ENCODE measurements at places on chromosomes 5 and 9. TPM values are rescaled to one million over a fixed set of nuclear protein-coding genes. Genes with fewer than 3 reads are reported as not detected.

GRCh38 chr9:131259916-131260597 is 16.3 kb downstream of the FAM78A start:
- DNase-seq: no peak

GRCh38 chr5:10556893-10557746 is 6.8 kb upstream of the ANKRD33B start:
- no peak for DNase-seq

PDE6A gene
- not detected for total RNA-seq

GRCh38 chr5:73066466-73066865 is 53.9 kb upstream of the TMEM171 start:
- DNase-seq: no peak

DNA sequence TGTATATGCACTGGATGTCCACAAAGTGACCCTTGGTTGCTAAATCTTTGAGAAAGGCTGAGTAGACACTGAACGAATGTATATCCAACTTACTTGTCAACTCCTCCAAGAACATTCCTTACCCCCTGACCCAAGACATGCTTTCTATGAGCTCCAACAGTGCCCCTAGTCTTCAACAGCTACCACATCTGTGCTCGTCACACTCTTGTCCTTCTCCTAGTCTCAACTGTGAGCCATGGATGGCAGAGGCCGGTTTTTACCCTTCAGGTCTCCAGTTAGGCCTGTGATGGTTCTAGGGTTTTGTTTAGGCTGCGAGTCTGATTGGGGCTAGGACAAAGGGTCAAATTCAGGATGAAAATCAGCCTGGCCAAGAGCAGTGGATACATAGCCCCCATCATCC is 19.0 kb upstream of the GPX3 start:
- no peak for DNase-seq

GRCh38 chr5:42423285-42424165 is at the start of gene GHR:
GHR (plus strand) TSS chr5:42423439; CDS start chr5:42565875, 142,436 bp downstream.
- DNase-seq: peak; percentile 85

DNA sequence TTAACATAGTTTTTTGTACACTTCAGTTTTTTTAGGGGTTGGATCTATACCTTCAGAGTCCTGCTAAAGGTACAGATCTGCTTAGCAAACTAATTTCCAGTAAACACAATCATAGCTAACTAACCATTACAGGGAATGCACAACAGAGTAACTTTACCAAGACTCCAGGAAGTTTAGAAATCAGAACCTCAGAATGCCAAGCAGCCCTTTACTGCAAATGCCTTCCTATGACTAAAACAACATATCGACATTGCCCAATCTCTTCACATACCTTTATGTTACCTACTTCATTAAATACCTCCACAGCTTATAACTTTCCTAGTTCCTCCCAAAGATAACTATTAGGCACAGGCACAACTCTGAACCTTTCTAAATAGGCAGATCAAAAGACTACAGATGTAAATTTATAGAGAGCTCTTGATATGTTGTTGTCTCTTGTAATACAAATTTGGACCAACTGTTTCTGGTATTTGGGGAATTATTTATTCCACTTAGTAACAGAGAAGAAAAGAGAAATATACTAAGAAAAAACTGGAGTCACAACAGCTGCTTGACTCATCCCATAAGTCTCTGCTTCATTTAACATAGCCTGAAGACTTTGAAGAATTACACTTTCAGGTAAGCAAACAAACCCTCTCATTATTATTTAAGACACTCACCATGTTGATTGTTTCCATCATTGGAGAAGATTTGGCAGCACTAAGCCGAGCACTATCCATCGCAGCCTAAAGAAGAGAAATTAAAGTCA is 46.0 kb upstream of the OR2K2 start:
- DNase-seq: no peak

BAAT gene
- 0.54 TPM for total RNA-seq

DNAJA1 gene
- total RNA-seq: 249 TPM

GRCh38 chr9:131739959-131740648 is at the start of gene RAPGEF1:
RAPGEF1 (minus strand) TSS chr9:131740076; CDS start chr9:131739830, 246 bp downstream.
- peak; percentile 88 for DNase-seq

BTNL8 gene
- not detected for total RNA-seq

- DNase-seq: no peak
Measured at GRCh38 chr5:158923799-158924551, 175.7 kb downstream of the EBF1 start.

FABP6 gene
- 7.7 TPM for total RNA-seq

GRCh38 chr5:53950621-53951020 is 359.8 kb downstream of the ARL15 start:
- DNase-seq: no peak

DNA sequence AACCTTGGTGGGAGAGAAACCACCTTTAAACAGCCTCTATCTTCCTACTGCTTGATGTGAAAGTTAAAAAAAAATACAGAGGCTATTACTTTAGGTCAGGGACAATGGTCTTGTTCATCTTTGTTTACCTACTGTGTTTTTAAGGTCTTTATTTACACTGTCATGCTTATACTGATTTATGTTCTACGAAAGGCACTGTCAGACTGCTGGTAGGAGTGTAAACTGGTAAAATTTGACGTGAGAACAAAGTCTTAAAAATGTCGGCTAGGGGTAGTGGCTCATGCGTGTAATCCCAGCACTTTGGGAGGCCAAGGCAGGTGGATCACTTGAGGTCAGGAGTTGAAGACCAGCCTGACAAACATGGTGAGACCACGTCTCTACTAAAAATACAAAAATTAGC is 42.1 kb upstream of the ELOVL7 start:
- no peak for DNase-seq

- no peak for DNase-seq
Measured at GRCh38 chr9:21404146-21404545, 4.8 kb upstream of the IFNA8 start.

PROB1 gene
- 1.3 TPM for total RNA-seq

GRCh38 chr9:130387398-130387797 is 57.4 kb upstream of the ASS1 start:
- no peak for DNase-seq

Measured in glutamatergic neuron (in vitro differentiated cells).